Heart left ventricle (tissue), 16 donors: ENCODE measurements at places on chromosomes 11 and 22. TPM values are rescaled to one million over a fixed set of nuclear protein-coding genes. Genes with fewer than 3 reads are reported as not detected.

GRCh38 chr11:113193946-113194345 lies 120.4 kb upstream of the TTC12 start:
- peak overlapping the region; percentile 57 for H3K27ac ChIP-seq
- no peak for DNase-seq
- no peak overlapping the region for H3K4me3 ChIP-seq
- peaks cover 12% of the 10 kb centered on the region for H3K4me1 ChIP-seq
- H3K27me3 ChIP-seq = no peaks in the 10 kb centered on the region
- no peaks in the 10 kb centered on the region for H3K36me3 ChIP-seq

DNA sequence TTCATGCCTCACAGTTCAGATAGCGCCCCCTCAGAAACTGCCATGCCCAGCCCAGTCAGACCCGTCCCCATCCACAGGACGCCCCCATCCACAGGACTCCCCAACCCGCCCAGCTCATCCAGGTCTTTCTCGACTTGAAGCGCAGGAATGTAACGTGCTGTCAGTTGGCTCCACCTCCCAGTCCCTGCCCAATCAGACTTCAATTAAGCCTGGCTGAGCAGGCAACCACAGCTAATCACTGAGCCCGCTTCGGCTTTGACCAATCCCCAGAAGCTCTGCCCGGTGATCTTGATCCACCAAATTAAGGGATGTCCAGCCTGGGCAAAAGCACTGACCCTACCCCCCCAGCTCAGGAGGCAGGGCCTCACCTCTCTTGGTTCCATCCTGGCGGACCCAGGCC lies 10.5 kb upstream of the MFNG start:
- no peaks in the 10 kb centered on the region for H3K36me3 ChIP-seq
- no peaks in the 10 kb centered on the region for H3K27me3 ChIP-seq
- H3K4me1 ChIP-seq = no peaks in the 10 kb centered on the region
- DNase-seq = no peak
- H3K27ac ChIP-seq = no peak overlapping the region
- no peak overlapping the region for H3K4me3 ChIP-seq

Gene CCDC87
- total RNA-seq = 0.63 TPM

GRCh38 chr11:99257131-99257530 lies 236.4 kb downstream of the CNTN5 start:
- no peaks in the 10 kb centered on the region for H3K4me1 ChIP-seq
- no peak overlapping the region for H3K4me3 ChIP-seq
- no peaks in the 10 kb centered on the region for H3K36me3 ChIP-seq
- no peaks in the 10 kb centered on the region for H3K27me3 ChIP-seq

- H3K4me1 ChIP-seq = peaks cover 66% of the 10 kb centered on the region
- peak overlapping the region; percentile 72 for H3K27ac ChIP-seq
- H3K36me3 ChIP-seq = no peaks in the 10 kb centered on the region
These were observed 3.1 kb upstream of the ADORA2A start for GRCh38 chr22:24424001-24424900.

Gene GRIK4
- 0.07 TPM for total RNA-seq

DNA sequence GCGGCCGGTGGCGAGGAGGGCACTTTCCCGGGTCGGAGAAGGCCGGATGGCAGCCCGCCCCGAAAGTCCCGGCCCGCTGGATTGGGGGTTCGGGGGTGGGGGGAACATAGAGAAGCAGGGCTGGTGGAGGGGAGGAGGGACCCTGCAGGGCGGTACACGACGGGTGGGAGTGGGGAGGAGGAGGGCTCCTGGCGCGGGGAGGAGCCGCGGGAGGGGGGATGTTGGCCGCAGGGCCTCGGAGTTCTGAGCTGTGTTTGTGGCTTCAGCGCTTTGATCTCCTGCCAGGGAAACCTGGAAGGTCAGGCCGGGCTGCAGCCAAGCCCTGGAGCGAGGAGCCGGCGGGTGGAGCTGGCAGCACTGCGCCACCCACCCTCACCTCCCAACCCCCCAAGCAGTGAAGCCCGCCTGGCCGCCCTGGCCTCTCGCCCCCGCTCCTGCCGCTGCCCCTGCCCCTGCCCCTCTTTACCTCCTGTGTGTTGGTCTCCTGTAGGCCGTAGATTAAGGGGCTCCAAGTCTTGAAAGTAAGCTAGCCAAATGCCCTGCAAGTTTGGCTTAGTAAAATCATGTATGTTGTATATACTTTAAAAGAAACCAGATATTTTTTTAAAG lies 30.9 kb downstream of the C22orf31 start:
- H3K4me3 ChIP-seq = peak overlapping the region; percentile 46
- no peaks in the 10 kb centered on the region for H3K36me3 ChIP-seq
- H3K27ac ChIP-seq = peak overlapping the region; percentile 71

DNA sequence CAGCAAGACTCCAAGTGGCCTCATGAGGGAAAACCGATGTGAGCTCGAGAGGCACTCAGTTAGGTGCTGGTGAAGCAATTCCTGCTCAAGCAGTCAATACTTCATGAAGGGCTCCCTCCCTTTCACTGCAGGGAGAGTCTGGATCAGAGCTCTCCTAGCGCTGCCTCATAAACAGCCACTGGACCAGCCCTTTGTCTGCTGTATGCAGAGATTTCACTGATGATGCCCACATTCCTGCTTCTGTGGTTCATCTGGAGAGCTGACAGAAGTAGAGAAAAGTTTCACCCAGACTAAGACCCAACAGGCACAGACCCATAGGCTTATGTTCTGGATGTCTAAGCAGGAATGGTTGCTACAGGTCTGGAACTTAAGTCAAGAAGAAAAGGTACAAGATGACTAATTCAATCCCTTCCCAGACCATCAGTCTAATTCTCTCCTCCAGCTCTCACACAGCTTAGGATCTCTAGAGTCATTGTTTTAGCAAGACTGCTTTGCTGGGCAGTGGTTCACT lies 4.0 kb downstream of the UCP2 start:
- no peak overlapping the region for H3K27ac ChIP-seq
- peaks cover 20% of the 10 kb centered on the region for H3K4me1 ChIP-seq
- DNase-seq = no peak
- no peaks in the 10 kb centered on the region for H3K36me3 ChIP-seq
- no peak overlapping the region for H3K4me3 ChIP-seq

DNA sequence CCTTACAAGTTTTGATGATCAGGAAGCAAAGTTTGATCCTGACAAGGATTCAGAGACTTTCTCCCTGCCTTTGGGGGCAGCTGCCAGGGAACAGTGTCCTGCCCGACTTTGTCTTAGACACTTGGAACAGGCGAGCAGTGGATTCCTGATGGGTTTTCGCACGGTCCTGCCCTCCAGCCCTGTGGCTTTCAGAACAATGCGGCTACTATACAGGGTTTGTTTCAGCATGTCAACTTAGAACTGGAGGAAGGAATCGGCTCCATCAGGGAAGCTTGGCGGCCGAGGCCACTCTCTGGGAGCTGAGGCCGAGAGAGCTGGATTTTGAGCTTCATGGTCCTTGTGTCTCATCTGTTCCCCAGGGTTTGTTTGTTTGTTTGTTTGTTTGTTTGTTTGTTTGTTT lies 11.5 kb downstream of the ANO1 start:
- H3K36me3 ChIP-seq = peaks cover 16% of the 10 kb centered on the region
- H3K27me3 ChIP-seq = no peaks in the 10 kb centered on the region
- DNase-seq = no peak
- H3K27ac ChIP-seq = peak overlapping the region; percentile 36

DNA sequence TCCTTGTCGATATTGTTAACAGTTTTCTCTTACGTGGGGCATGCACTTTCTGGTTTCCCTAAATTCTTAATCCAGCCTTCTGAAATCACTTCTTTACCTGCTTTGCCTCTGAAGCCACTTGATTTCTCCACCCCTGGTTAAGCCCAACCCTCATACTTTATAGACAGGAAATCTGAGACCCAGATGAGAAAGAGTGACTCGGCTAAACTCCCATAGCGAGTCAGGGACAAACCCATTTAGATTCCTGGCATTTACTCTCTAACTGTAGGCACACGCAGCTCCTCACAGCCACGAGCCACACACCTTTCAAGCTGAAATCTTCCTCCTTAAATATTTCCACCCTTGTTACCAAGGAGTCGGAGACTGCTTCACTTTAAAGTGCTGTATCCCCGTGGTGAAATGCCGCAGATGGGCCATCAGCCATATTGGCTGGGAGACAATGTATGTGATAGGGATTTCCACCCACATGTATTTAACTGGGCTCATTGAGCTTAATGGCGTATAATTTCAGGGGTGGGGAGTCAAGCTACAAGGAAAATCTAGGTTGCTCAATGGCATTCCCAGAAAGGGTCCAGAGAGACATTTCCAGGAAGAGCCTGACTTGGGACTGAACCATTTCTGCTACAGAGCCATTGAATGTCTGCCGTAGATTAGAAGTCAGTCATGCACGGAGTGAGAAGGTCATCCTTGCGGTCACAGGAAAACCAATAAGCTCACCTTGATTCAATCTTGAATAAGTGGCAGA lies 49.9 kb upstream of the GRK3 start:
- no peak overlapping the region for H3K27ac ChIP-seq
- H3K4me3 ChIP-seq = no peak overlapping the region
- H3K36me3 ChIP-seq = no peaks in the 10 kb centered on the region
- DNase-seq = no peak
- H3K4me1 ChIP-seq = no peaks in the 10 kb centered on the region

Gene DTX4
- total RNA-seq = 2.1 TPM

DNA sequence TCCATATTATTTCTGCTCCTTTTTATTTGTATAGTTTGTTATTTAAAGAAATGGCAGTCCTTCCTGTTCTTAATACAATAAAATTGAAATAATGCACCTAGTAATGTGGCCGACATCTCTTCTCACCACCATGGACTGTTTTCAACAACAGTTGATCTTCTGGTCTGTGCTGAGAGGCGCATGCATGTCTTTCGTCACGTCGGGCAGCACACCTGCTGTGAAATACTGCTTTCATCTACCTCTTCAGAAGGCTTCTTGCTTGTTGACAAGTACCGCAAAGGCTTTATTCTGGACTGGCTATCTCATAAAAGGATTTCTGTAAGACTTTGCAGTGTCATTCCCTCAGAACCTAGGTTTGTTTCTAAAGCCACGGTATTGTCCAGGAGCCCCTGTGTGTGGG lies 13.9 kb upstream of the MYO18B start:
- H3K4me3 ChIP-seq = no peak overlapping the region
- H3K4me1 ChIP-seq = no peaks in the 10 kb centered on the region
- no peak for DNase-seq
- no peaks in the 10 kb centered on the region for H3K36me3 ChIP-seq
- H3K27me3 ChIP-seq = no peaks in the 10 kb centered on the region

Gene CSKMT
- 0.40 TPM for total RNA-seq

DNA sequence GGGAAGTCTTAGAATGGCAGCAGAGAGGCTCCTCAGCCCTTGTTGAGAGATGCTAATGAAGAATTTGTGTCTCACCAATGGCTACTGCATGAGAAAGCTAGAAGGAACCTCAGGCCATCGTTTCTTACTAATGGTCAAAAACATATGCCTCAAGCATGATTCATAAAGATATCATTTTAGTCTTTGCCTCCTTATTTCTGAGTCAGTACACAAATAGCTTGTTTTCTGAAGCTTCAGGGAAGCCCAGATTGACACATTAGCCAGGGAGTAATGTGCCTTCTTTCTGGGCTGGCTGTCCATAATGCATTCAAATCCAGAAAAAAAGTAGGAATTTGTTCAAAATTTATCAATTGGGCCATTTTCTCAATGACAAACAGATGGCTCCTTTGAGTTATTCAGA lies 169.4 kb upstream of the ZBED5 start:
- H3K27ac ChIP-seq = no peak overlapping the region
- H3K36me3 ChIP-seq = no peaks in the 10 kb centered on the region
- no peak overlapping the region for H3K4me3 ChIP-seq
- no peaks in the 10 kb centered on the region for H3K27me3 ChIP-seq
- H3K4me1 ChIP-seq = no peaks in the 10 kb centered on the region

- no peaks in the 10 kb centered on the region for H3K36me3 ChIP-seq
- H3K4me1 ChIP-seq = peaks cover 25% of the 10 kb centered on the region
- H3K4me3 ChIP-seq = no peak overlapping the region
- H3K27ac ChIP-seq = peak overlapping the region; percentile 47
These were observed 23.5 kb upstream of the GRAMD1B start for GRCh38 chr11:123406441-123407129.

DNA sequence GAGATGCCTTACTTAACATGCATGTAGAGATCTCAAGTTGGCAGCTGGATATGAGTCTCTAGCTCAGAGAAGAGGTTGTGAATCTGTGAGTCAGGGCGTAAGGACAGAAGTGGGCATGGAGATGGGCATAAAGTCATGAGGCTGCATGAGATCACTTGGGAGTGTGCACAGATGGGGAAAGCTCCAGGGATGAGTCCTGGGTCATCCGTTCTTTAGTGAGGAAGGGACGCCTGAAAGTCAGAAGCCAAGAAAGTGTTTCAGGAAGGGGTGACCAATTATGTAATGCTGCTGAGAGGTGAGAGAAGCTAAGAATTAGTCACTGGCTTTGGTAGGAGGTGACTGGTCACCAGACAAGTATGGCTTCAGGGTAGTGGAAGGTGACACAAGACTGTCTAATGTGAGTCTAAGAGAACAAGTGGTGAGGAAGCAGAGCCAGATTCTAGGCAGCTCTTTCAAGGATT lies 6.7 kb downstream of the ACP2 start:
- H3K4me3 ChIP-seq = no peak overlapping the region
- H3K27ac ChIP-seq = no peak overlapping the region
- H3K36me3 ChIP-seq = peaks cover 93% of the 10 kb centered on the region
- no peaks in the 10 kb centered on the region for H3K27me3 ChIP-seq

GRCh38 chr11:83957038-83957900 lies 671.1 kb upstream of the CCDC90B start:
- H3K27me3 ChIP-seq = no peaks in the 10 kb centered on the region
- H3K36me3 ChIP-seq = no peaks in the 10 kb centered on the region
- no peaks in the 10 kb centered on the region for H3K4me1 ChIP-seq
- H3K27ac ChIP-seq = no peak overlapping the region
- DNase-seq = no peak
- no peak overlapping the region for H3K4me3 ChIP-seq

- H3K4me3 ChIP-seq = no peak overlapping the region
- H3K36me3 ChIP-seq = no peaks in the 10 kb centered on the region
- no peaks in the 10 kb centered on the region for H3K27me3 ChIP-seq
- H3K27ac ChIP-seq = no peak overlapping the region
- DNase-seq = no peak
These were observed 75.4 kb downstream of the GAB4 start for GRCh38 chr22:16932577-16932976.

DNA sequence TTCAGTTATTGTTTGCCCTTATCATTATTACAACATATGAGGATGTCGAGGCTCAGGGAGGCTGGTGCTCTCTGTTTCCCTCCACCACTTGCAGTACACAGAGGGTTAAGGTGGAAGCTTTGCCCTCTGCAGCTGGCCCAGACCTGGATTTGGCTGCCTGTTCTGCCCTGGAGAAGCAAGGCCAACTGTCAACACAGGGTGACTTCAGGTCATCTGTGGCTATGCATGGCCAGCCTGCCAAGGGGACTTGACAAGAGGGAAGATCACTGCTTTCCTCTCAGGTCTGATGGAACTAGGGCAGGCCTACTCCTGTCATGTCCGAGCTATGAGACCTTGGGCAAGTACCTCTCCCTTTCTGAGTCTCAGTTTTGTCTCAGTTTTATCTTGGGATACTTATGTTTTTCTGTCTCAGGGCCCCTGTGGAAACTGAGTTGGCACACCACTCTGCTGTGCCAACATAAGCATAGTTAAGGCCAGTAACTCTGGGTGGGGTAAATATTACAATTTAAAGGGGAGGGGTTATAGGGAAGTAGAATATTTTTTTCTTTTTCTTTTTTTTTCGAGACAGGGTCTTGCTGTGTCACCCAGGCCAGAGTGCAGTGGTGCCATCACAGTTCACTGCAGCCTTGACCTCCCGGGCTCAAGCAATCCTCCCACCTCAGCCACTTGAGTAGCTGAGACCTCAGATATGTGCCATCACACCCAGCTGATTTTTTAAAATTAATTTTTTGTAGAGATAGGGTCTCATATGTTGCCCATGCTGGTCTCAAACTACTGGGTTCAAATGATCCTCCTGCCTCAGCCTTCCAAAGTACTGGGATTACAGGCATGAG lies 2.4 kb upstream of the THRSP start:
- no peaks in the 10 kb centered on the region for H3K27me3 ChIP-seq
- no peak overlapping the region for H3K27ac ChIP-seq
- no peak overlapping the region for H3K4me3 ChIP-seq
- no peaks in the 10 kb centered on the region for H3K36me3 ChIP-seq

Gene TLCD5
- total RNA-seq = 9.5 TPM
